ENCODE measurements at places on chromosomes 16 and 17.

- DNase-seq = no peak
Measured at GRCh38 chr16:4214215-4214621, 27.7 kb downstream of the SRL start.

GRCh38 chr17:36535669-36536081 is 888 bp downstream of the PIGW start:
- DNase-seq = no peak

GRCh38 chr16:52912565-52913173 is 140.0 kb downstream of the CHD9NB start:
- DNase-seq = no peak

DNA sequence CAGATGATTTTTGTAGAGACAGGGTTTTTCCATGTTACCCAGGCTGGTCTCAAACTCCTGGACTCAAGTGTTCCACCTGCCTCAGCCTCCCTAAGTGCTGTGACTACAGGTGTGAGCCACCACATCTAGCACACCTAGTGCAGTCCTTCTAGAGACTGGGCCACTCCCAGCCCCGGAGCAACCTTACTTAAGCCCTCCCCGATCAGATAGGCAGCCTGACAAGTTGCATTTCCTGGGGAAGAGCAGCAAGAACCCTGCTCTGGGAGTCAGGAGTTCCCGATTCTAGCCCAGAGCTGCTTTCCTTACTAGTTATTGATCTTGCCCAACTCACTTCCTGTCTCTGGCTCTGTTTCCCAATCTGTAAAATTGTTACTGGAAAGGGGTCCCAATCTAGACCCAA is 7.0 kb upstream of the NAGLU start:
- DNase-seq = no peak

DNA sequence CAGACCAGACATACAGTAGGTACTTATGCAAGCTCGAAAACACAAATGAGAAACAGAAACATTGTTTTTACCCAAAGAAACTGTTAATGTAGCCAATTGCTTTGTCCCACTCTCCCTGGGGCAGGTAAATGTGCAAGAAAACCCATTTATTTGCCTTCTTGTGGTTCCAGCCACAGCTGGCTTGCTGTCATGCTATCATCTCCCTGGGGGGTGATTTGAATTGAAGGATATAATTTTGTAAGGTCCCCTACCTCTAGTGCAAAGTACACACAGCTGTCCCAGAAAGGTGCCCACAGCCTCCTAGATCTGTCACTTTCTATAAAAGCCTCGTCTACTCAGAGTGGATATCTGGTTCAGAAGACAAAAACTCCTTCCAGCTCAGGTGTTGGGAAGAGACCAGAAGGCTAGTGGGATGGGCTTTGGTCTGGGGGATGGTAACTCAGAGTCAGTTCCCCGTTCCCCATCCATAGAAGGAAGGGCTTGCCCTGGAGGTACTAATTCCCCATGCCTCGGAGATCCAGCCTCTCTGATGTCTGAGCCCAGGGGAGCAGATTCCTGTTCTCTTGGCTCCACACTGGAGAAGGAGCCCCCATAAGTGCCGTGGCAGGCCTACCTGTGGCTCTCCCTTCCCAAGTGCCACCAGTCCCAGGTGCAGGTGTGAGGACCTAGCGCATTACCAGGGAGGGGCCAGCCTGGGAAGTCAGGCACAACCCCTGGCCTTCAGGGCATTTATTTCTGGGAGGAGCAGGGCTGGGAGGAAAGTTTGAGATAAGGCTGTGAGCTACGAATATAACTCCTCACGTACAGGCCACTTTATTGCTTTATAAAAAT is 2.4 kb upstream of the PRR15L start:
- no peak for DNase-seq

GRCh38 chr17:10754861-10755591 is 25.2 kb upstream of the TMEM220 start:
- DNase-seq = no peak

DNA sequence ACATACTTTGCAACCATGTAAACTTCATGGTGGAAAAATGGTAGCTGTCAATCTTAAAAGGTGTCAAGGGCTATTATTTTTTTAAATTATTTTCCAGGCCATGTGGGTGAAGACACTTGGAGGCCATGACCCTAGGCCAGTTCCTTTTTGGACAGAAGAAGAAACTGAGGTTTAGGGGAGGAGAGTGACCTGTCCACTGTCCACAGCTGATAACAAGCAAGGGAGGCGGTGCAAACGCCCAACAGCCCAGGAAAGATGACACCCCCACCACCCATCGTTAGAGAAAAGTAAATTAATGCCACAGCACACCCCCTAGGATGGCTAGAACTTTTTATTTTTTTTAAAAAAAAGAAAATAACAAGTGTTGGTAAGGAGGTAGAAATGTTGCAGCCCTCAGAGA is 19.2 kb downstream of the ENPP7 start:
- no peak for DNase-seq

GRCh38 chr16:51326131-51326856 is 175.2 kb upstream of the SALL1 start:
- no peak for DNase-seq

DNA sequence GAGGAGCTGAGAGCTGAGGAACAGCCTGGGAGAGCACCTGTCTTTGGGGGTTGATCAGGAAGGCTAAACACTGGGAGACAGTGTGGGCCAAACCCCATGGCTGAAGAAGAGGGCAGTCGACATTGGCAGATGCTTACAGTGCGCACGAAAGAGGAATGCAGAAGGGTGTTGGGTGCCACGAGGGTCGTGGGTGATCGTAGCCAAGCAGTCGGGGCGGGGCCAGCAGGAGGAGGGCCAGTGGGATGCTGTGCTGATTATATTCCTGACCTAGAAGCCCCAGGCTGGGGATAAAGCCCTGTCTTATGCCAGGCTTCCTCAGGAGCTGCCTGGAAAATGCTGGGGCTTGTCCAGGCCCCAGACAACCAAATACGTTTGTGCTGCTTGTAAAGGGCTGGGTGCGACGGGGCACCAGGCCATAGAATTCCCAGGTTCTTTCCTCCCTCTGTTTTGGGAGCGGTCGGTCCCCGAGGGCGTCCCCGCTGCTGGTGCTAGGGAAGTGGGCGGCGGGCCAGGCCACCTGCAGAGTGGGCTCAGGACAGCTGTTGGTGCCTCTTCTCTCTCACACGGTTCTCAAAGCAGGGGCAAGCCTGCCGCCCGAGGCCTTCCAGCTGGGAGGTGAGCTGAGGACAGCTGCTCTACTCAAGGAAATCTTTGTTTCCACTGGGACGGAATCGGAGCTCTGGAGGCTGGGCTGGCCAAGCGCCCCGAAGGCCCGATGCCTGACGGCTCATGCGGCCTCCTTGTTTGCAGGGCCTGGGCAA is 10.0 kb downstream of the C1QTNF1 start:
- no peak for DNase-seq

DNA sequence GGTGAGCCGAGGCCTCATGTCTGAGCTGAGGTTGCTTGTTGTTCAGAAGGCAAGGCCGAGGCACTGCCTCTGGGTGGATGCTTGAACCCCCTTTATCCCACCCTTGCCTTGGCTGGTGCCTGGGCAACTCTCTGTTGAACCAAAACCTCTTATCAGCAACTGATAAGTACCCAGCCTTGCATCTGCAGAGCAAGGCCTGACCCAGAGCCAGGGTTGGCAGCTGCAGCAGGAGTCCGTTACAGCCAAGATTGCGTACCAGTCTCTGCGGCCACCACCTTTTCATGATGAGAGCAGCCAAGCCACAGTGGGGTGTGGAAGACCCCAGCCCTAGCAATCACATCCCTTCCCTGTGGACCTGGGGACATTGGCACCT is 118.3 kb downstream of the RAB11FIP4 start:
- no peak for DNase-seq

GRCh38 chr17:48526608-48527546 is 3.9 kb downstream of the HOXB1 start:
- DNase-seq = no peak

- no peak for DNase-seq
Measured at GRCh38 chr16:85511938-85512807, 100.9 kb upstream of the GSE1 start.

DNA sequence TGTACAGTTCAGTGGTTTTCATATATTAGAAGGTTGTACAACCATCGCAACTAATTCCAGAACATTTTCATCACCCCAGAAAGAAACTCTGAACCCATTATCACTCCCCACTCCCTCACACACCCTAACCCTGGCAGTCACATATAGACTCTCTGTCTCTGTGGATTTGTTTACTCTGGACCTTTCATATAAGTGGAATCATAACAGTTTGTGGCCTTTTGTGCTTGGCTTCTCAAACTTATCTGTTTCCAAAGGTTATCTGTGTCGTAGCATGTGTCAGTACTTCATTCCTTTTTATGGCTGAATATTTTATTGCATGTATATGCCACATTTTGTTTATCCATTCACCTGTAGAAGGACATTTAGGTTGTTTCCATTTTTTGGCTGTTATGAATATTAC is 12.4 kb downstream of the TENT4B start:
- no peak for DNase-seq

GRCh38 chr16:28166394-28167208 is 45.2 kb downstream of the XPO6 start:
- no peak for DNase-seq

- DNase-seq = no peak
Measured at GRCh38 chr17:27495460-27495859, 39.2 kb downstream of the KSR1 start.

GRCh38 chr16:74626741-74627416 is 20.0 kb upstream of the GLG1 start:
- no peak for DNase-seq

DNA sequence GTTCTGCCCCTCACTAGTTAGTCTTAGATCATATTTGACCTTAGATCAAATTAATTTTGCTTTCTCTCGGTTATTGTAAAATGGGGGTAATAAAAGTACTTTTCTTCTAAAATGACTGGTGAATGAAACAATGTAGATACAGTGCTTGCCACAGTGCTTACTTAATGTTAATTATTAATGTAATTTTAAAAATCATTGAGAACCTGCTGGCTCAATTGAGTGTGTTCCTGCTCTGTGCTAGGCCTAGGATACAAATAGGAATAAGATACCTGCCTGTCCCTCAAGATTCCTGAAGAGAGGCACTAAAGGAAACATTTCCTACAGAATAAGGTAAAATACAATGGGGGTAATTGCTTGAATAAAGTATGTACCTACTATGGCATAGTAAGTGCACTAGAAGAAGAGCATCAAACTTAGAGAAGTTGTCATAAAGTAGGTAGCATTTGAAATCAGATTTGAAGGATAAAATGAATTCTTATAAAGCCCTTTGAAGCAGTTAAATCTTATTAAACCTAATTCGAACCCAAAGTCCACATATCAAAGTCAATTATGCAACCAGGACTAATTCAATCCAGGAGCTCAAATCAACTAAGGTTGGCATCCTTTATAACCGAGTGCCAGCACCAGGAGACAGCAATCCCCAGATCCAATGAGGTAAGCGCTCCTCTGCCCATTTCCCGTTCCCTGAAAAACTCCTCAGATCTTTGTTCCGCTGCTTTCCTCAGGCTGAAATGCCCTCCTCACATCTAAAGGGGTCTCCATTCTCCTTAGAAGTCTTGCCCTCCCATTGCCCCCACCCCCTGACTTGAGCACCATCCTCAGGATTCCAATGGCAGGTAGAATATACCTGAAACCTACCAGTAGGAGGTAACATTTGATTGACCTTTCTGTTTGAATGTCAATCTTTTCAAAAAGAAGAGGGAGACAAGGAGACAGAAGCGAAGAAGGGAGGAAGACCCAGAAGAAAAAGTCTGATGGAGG is 2.4 kb upstream of the MED13 start:
- no peak for DNase-seq

- DNase-seq = no peak
Measured at GRCh38 chr16:84943620-84944019, 67.7 kb downstream of the ZDHHC7 start.

GRCh38 chr17:61639818-61640217 is 48.8 kb upstream of the NACA2 start:
- DNase-seq = no peak

- DNase-seq = peak; percentile 16
Measured at GRCh38 chr16:79598348-79599181, 2.0 kb downstream of the MAF start.

GRCh38 chr16:17949141-17949981 is 387.2 kb downstream of the NPIPA8 start:
- no peak for DNase-seq

- no peak for DNase-seq
Measured at GRCh38 chr16:68948230-68948910, 105.0 kb downstream of the TANGO6 start.

- no peak for DNase-seq
Measured at GRCh38 chr16:12587170-12587569, 216.5 kb downstream of the CPPED1 start.

DNA sequence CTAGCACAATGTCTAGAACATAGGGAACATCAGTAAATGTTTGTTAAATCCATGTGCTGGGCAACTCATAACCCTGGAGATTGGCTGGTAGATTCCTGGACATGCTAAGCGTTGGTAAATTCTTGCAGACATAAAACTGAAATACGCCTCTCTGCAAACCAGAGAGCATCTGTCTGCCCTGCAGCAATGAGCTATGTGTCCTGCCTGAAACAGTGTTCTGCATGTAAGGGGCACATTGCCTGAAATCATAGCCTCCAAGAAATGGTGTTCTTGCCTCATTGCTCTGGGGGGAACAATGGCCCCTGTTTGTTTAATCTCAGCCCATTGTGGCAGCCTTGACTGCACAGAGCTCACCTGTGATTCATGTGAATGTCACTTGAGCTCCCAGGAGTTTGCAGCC is 113.5 kb upstream of the CCL2 start:
- no peak for DNase-seq

GRCh38 chr17:10061111-10061845 is 137.1 kb downstream of the GAS7 start:
- no peak for DNase-seq

- DNase-seq = no peak
Measured at GRCh38 chr16:25210758-25211157, 6.0 kb upstream of the AQP8 start.

DNA sequence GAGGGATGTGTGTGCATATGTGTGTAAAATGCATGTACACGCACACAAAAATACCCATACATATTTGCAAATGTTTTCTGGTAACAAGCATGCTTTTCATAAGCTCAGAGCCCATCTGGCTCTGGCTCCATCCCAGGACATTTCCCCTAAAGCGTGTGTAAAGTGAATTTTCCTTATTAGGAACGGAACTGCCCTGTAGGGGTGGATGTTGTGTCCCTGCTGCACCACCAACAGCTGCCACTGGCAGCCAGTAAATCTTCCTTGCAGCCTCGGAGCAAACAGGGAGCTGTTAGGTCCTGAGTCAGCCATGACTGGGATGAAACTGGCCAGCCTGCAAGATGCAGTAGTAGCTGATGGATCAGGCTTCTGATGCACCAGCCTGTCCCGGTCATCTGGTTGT is 393.5 kb downstream of the UTP18 start:
- DNase-seq = no peak

DNA sequence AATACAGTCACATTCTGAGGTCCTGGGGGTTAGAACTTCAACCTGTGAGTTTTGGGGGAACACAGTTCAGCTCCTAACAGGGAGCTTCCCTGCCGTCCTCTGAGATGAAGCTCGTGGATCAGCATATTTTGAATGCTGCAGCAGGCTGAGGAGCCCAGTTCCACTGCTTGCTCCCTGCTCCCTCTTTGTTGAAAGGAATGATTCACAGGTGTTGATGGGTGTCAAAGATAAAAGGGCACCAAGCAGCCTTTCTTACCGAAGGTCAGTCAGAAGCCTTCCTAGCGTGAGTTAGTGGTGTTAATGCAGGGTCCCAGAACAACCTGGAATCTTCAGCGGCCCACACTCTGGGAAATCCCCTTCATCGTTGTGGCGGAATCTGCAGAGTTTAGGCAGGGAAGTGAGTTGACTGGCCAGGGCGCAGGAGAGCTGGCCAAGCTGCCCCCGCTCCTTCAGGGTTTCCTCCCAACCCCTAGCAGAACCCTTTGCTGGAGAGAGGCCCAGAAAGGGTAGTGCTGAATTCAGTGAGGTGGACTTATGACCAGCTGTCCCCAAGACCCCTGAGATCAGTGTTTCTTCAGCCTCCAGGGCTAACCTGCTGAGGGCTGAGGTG is 114.8 kb downstream of the GNAO1 start:
- DNase-seq = no peak
